ENCODE measurements at places on chromosomes 12 and 14.

DNA sequence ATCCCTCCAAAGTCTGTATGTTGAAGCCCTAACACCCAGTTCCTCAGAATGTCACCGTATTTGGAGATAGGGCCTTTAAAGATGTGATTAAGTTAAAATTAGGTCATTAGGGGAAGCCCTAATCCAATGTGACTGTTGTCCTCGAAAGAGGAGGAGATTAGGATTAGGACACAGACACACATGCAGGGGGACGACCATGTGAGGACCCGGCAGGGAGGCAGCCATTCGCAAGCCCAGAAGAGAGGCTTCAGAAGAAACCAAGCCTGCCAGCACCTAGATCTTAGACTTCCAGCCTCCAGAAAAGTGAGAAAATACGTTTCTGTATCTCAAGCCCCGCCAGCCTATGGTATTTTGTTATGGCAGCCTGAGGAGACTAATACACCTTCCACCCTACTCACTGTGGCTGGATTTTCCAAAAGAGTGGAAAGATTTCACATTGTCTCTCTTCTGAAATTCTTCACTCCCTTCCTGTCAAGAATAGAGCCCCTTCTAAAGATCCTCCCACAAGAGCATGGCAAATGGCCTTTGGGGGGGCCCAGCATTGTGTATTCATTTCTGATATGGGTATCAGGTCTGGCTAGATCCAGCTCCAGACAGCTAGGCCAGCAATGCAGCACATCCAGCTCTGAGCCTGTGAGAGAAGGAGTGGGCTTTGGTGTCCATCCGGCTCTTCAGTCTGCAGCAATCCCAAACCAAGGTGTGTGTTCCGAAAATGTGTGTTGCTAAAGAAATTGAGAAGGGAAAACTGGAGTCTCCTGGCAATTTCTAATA is 15.4 kb upstream of the UBC start:
- DNase-seq, result no peak

GRCh38 chr12:128729628-128730121 is 94.1 kb downstream of the SLC15A4 start:
- DNase-seq, result no peak

- DNase-seq, result no peak
Measured at GRCh38 chr12:83172441-83172840, 485.7 kb downstream of the TMTC2 start.

- DNase-seq, result peak; percentile 28
Measured at GRCh38 chr12:92444763-92445162, 258.0 kb upstream of the PLEKHG7 start.

GRCh38 chr12:65899241-65899640 is 75.0 kb downstream of the HMGA2 start:
- no peak for DNase-seq

GRCh38 chr14:51750542-51750941 is 98.8 kb downstream of the FRMD6 start:
- no peak for DNase-seq

DNA sequence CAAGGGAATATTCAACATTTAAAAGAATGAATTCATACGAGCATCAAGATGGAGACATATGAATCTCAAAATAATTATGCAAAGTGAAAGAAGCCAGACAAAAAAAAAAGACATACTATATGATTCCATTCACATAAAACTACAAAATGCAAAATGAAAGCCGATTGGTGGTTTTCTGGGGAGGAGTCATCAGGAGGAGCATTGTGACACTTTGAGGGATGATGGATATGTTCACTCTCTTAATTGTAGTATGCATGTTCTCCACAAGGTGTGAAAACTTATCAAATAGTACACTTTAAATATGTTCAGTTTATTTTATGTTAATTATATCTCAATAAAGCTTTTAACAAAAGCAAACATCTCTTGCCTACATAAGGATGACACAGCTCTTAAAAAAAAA is 13.5 kb downstream of the OLR1 start:
- no peak for DNase-seq

- DNase-seq, result no peak
Measured at GRCh38 chr12:16603916-16604575, 1.9 kb downstream of the LMO3 start.

GRCh38 chr14:89500303-89500702 is 83.3 kb upstream of the FOXN3 start:
- DNase-seq, result no peak

DNA sequence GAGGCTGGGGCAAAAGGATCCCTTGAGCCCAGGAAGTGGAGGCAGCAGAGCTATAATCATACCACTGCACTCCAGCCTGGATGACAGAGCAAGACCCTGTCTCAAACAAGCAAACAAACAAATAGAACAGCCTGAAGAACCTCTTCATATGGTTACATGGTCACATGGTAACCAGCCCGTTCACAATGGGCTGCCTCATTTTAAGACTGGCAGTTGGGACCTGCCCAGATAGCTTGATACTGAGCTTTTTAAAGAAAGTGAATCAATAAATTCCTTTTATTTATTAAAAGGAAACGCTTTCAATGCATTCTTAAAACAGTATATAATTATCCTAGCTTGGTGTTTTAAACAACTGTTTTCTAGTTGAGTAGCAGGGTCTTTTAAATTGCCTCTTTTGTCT is 10.5 kb downstream of the MLXIP start:
- no peak for DNase-seq

- no peak for DNase-seq
Measured at GRCh38 chr12:93140325-93140724, 211.2 kb upstream of the EEA1 start.

- no peak for DNase-seq
Measured at GRCh38 chr14:104390941-104391901, 188.3 kb upstream of the C14orf180 start.

- no peak for DNase-seq
Measured at GRCh38 chr12:60568914-60569313, 973.1 kb downstream of the SLC16A7 start.

- no peak for DNase-seq
Measured at GRCh38 chr12:57031138-57031725, 14.9 kb upstream of the TAC3 start.

DNA sequence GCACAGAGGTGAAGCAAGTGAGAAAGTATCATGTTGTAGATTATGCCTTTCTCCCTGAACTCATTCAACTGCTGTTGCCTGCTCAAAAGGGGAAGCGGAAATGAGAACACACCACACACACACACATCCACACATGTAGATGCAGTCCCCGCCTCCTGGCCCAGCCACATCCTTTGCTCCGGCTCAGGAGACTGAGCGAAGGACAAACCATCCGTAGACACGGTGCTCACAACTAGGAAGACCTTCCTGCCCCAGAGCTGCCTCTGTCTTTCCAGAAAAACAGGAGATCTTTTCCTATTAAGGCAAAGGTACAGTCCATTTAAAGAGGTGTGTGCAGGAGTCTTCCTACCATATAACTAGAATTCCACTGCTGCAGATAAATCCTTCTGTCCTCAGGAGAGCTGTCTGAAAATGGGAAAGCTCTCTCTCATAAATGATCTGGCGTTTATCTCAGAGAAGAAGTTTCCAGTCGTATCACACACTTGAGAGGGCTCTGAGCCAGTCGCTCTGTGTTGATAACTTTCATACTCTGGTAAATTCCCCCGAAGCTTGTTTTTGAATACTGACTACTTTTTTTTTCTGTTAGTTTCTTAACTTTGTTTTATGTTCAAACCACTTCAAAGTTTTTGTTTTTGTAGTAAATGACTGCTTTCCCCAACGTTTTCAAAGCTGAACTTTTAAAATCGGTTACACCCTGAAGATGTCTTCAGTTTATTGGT is at the start of gene TESPA1:
Gene TESPA1 (minus strand): TSS at position 105 of the 719 bp plus-strand sequence. CDS start 10,200 bp downstream, outside the sequence.
- peak; percentile 31 for DNase-seq

DNA sequence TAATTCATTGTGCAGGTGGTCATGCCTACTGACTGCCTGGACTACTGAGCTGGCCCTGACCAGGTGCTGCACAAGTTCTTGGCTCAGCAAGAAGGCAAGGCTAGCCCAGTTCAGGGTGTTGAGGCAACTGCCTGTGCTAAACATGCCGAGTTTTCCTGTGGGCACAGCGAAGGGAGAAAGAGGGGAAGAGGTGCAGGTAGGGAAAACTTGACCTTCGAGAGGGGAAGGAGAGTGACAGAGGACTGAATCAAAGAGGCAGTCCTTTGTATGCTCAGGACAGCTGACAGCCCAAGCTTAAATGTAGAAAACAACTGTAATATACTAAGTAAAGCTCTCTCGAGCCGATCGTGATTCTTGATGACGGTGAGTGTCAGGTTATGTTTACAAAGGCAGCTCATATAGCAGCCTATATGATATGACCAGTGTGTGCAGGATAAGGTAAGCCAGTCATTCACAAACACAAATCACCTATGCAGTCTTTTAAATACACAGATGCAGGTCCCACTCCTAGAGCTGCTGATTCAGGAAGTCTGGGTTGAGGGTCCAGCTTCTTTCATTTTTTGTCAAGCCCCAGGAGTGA is 2.6 kb downstream of the IRAK3 start:
- no peak for DNase-seq

DNA sequence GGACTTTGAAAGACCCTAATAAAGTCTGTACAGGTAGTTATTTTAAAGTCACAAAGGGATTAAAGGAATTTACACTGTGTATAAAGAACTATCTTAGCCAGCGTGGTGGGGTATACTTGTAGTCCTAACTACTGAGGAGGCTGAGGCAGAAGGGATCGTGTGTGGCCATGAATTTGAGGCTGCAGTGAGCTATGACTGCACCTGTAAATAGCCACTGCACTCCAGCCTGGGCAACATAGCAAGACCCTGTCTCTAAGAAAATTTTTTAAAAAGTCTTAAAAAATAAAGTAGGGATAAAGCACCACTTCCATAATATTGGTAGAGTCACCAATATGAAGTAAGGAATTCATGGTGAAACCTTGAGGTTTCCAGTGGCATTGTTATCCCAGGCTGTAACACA is 18.1 kb downstream of the ACVR1B start:
- DNase-seq, result no peak

GRCh38 chr14:68523989-68524725 is 268.7 kb downstream of the ZFP36L1 start:
- peak; percentile 83 for DNase-seq

- no peak for DNase-seq
Measured at GRCh38 chr12:131672941-131673887, 37.7 kb upstream of the SFSWAP start.

GRCh38 chr14:82070753-82071152 is 537.1 kb upstream of the SEL1L start:
- no peak for DNase-seq

GRCh38 chr12:42756841-42757623 is 167.5 kb upstream of the PRICKLE1 start:
- DNase-seq, result peak; percentile 36

- peak; percentile 19 for DNase-seq
Measured at GRCh38 chr12:49428793-49429192, 61.5 kb downstream of the SPATS2 start.

GRCh38 chr12:12010277-12011039 is 60.3 kb upstream of the BCL2L14 start:
- DNase-seq, result no peak

DNA sequence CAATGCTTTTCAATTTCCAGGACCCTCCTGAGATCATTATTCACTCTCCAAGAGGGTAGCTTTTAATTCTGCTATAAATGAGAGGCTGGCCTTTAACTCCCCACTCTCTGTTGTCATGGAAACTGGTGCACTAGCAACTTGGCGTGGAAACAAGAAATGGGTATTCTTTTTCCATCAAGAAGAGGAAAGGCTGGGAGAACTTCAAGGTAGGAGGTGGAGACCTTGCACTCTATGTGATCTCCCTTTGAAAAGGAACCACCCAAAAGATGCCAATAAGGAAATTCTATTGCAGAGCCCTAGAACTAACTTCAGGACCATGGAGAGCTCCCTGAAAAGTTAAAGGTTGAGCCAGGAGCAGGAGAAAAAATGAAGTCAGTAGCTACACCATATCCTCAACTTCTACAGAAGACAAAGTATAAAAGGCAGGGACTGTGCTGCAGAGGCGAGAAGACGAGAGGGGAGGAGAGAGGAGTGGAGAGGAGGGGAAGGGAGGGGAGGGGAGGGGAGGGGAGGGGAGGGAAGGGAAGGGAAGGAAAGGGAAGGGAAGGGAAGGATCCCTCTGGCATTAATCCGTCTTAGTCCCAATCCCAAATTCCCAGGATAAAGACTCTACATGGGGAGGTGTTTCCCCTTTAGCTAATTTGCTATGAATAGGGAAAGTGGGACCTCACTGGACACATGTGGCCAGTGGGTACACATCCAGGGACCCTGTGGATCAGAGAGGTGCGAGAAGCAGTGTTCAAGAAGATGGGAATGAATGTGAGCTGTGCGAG is 46.7 kb upstream of the FICD start:
- no peak for DNase-seq

GRCh38 chr12:117225179-117225578 is 34.9 kb upstream of the FBXO21 start:
- no peak for DNase-seq

GRCh38 chr14:51616724-51617409 is 34.8 kb upstream of the FRMD6 start:
- no peak for DNase-seq

DNA sequence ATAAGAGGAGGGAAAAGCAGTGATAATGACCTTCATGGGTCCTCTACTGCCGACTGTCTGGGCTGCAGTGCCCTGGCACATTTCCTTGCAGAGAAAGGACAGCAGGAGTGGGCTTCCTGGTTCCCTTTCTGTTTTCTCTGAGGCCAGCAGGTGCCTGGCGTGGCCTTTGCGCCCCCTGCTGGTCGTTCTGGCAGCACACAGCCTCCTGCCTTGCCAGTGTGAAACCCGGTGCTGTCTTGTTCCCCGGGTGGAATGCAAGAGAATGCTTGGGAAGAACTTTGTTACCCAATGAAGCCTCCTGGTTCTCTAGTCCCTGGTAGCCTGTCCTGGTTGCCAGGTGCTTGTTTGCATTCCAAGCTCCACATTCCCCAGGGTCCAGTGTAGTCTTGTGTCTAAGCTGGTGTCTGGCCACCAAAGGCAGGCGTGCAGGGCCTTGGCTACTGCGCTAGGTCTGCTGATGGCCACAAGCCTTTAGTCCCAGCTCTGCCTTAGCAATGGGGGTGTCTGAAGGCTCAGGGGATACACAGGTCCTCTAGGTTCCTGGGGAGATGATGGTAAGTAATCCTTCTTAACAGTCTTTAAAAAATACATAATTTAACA is 1392.4 kb upstream of the TMEM132C start:
- DNase-seq, result peak; percentile 13

DNA sequence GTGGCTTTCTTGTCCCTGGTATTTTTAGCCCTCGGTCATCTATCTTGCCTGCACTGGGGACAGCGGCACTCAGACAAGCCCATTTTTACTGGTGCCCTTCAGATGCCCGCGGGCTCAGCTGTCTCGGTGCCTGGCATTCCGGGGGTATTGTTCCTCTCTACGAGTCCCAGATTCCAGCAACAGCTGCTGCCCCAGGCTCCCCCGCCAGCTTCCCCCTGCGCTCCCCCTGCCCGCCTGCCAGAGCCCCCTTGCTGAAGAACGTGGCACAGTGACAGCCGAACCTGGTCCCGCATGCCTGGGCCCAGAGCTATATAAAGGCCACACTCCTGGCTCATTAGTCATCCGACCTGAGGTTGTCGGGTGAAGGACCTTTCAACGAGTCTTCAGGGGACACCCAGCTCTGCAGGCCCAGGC is 10.9 kb upstream of the MYL2 start:
- no peak for DNase-seq

DNA sequence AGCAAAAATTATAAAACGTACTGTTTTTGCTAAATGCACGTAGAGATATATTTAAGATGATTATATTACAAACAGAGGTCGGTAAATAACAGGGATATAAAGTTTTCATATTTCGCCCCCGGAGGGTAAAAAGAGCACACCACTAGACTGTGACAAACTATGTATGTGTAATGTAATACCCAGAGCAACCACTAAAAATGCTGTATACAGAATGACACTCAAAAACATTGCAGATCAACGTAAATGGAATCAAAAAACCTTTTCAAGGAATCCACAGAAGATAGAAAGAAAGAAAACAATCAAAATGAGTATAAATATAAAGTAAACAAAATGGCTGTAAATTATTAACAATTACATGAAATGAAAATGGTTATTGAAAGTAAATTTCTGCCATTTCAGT is 37.6 kb upstream of the PRB4 start:
- no peak for DNase-seq

All from uterus (tissue), 4 donors.